ENCODE measurements at places on chromosomes 7 and 10. TPM values are rescaled to one million over a fixed set of nuclear protein-coding genes. Genes with fewer than 3 reads are reported as not detected.

The CTBP2 gene
- 80.6 TPM for total RNA-seq

The HMX2 gene
- total RNA-seq = not detected

GRCh38 chr7:155343150-155343549, 45.5 kb downstream of the INSIG1 start:
- DNase-seq = no peak

DNA sequence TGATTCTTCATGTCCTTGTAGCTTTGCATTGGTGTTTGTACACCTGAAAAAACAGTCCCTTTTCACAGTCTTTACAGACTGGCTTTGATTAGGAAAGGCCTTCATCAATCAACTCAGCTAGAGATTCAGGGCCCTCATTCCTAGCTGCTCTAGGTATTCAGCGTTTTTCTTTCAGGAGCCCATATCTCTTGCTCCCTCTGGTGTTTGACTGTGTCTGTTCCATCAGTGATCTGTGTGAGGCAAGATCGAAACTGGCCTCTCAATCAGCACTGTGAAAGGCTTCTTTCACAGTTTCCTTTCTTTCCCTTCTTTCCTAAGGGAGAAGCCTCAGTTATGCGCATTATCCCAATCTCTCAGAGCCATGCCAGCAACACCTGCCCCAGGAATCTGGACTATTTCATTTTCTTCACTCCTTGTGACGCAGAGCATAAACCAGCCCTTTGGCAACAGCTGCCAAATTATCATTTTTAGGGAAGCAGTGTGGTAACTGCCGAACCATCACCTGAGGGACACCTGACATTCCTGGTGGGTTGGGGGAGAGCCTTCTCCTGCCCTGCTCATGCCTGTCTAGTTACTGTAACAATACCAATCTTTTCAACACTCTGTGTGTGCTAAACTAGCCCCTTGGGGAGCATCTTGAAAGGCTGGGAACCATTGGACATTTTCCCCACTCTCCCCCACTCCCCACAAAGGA, 75.7 kb upstream of the CCDC71L start:
- no peak for DNase-seq

GRCh38 chr10:132727411-132727810, 58.5 kb downstream of the NKX6-2 start:
- DNase-seq = no peak

GRCh38 chr10:96541921-96542320, 28.2 kb upstream of the TLL2 start:
- no peak for DNase-seq

The MOGAT3 gene
- not detected for total RNA-seq

GRCh38 chr7:76063525-76063924, 15.6 kb downstream of the MDH2 start:
- DNase-seq = no peak

- DNase-seq = no peak
Measured at GRCh38 chr7:16755397-16755796, 1.8 kb downstream of the TSPAN13 start.

The RP9 gene
- total RNA-seq = 12.2 TPM

- peak; percentile 8 for DNase-seq
Measured at GRCh38 chr7:43650457-43651052, 67.6 kb downstream of the STK17A start.

The TMEM270 gene
- 1.1 TPM for total RNA-seq

DNA sequence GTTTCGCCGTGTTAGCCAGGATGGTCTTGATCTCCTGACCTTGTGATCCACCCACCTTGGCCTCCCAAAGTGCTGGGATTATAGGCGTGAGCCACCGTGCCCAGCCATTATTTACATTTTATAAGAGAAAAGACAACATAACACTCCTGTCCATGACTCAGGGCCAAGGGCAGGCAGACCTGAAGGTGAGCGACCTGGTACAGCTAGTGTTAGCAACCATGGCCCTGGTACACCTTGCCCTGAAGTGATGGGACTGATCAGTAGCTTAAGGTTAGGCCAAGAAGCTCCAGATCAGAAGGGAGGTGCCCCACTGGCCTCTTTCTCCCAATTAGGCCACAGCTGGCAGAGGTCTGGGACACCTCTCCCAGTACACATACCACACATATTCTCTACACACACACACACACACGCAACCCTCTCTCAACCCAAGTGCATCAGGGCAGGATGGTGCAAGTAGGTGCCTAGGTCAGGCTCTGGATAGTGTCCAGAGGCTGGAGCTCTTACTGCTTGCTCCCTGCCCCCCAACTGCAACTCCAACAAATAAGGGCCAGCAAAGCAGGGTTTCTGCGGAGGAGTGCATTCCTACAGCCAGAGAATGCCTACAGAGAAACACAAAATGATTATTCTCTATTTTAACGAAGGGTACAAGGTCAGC, 43.8 kb downstream of the DPCD start:
- DNase-seq = no peak

DNA sequence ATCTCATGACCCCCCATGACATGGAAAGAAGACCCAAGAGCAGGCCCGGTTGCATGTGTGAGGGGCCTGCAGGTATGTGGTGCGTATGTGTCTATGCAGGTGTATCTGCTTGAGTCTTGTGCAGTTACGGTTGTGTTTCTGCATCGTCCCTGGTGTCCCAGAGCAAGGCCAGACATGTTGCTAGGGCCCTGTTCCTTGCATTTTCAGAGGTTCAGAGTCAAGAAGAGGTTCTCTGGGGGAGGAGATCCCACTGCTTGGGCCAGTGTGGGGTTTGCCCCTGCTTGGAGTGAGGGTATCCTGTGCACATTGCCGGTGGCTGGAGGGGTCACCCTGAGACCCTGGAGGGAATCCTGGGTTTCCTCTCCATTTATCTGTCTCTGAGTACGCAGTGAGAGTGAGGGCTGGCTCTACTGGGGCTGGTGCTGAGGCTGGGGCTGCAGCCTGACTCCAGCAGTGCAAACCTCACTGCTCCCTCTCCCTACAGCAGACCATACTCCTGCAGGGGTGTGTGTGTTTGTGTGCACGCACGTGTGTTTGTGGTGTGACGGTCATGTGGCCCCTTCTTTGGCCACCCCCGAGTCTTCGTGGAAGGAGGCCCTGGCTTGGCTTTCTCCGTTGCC, 4.1 kb downstream of the TRIM8 start:
- no peak for DNase-seq

DNA sequence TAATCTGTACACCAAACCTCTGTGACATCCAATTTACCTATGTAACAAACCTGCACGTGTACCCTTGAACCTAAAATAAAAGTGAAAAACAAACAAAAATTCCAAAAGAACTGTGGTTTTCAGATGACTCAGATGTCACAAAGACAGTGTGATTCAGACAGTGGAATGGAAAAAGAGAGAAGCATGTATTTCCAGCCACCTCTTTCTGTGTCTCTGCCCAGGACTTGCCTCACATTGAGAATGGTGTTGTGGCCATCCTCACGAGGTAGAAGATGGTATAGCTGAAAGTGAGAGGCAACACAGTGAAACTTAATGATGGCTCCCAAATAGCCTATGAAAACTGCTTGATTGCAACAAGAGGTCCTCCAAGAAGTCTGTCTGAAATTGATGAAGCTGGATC, 78.0 kb downstream of the ARL5B start:
- DNase-seq = no peak

- DNase-seq = no peak
Measured at GRCh38 chr10:118308664-118309063, 33.5 kb downstream of the FAM204A start.

DNA sequence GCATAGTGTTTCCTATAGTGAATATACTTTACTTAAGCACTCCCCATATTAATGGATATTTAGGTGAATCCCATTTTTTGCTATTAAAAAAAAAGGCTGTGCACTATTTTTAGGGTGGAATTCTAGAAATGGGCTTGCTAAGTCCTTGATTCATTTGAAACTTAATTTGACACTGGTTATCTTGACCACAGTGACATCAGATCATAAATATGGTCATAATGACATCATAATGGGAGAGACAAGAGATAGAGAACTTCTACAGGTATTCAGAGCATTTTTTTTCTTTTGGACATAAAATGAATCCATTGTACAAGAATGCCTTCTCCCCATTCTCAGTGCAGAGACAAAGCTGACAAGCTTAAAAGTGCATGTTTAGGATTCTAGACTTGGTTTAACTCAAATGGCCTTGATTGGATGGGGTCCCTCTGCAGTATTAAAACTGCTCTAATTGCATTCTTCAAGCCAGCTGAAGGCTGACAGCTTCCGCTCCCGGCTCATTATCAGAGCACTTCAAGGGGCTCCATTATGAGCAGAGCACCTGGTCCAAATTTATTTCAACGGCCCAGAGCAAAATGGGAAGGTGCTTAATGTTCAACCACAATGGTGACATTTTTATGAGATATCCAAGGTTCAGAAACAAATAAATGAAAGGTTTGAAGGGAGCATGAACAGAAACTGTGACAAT, 104.8 kb downstream of the JAZF1 start:
- no peak for DNase-seq

- no peak for DNase-seq
Measured at GRCh38 chr10:102275343-102275742, 30.0 kb downstream of the GBF1 start.

The TAS2R5 gene
- total RNA-seq = 6.8 TPM
